ENCODE measurements at places on chromosomes 7 and 10. TPM values are rescaled to one million over a fixed set of nuclear protein-coding genes. Genes with fewer than 3 reads are reported as not detected.
A peak's percentile ranks its signal among the peaks of the same experiment; 100 is the strongest.

The SHH gene
- polyA plus RNA-seq: not detected

The FAM200A gene
- 6.0 TPM for polyA plus RNA-seq

The PIP gene
- polyA plus RNA-seq: not detected

The ARL3 gene
- polyA plus RNA-seq: 14.3 TPM

The NPFFR1 gene
- not detected for polyA plus RNA-seq

The AKR1C8 gene
- not detected for polyA plus RNA-seq

The STRIP2 gene
- polyA plus RNA-seq: 1.8 TPM

The GFRA1 gene
- polyA plus RNA-seq: 9.5 TPM

The ANKRD61 gene
- 0.32 TPM for polyA plus RNA-seq

The CYP2C8 gene
- polyA plus RNA-seq: 0.05 TPM

The C10orf105 gene
- not detected for polyA plus RNA-seq

DNA sequence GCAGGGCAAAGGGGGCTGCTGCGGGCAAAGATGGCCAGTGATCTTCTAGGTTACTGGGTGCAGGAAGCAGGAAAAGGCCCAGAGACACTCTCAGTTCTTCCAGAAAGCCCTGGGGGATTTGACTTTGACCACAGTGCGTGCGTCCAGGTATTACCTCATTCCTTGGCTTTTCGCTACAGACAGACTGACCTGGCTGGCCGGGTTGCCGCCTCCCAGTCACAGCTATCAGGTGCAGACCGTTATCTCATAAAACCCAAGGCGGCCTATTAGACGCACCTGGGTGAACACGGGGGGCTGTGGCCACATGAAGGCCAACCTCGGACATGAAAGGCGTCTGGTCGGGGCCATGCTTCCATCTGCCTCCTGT lies 80.3 kb downstream of the FOXL3 start:
- no peak for DNase-seq

- DNase-seq: peak; percentile 100
Observed at GRCh38 chr7:43572516-43573049, 10.3 kb upstream of the STK17A start.

DNA sequence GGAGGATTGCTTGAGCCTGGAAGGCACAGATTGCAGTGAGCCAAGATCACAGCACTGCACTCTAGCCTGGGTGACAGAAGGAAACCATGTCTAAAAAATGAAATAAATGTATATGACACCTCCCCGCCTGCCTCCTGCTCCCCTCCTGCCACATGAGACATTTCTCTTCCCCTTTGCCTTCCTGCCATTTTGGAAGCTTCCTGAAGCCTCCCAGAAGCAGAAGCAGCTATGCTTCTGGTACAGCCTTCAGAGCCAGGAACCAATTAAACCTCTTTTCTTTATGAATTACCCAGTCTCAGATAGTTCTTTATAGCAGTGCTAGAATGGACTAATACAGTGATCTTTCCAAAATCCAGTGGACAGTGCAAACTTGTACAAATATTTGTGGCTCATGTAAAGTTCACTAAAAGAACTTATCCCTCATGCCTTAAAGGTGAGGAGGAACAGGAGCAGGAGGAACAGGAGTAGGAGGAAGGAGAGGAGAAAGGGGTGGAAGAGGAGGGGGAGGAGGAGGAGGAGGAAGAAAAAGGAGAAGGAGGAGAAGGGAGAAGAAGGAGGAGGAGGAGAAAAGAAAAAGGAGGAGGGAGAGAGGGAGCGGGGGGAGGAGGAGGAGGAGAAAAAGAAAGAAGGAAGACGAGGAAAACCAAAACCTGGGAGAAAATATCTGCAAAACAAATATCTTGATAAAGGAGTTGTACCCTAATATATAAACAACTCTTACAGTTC lies 2.8 kb upstream of the ABI1 start:
- no peak for DNase-seq

DNA sequence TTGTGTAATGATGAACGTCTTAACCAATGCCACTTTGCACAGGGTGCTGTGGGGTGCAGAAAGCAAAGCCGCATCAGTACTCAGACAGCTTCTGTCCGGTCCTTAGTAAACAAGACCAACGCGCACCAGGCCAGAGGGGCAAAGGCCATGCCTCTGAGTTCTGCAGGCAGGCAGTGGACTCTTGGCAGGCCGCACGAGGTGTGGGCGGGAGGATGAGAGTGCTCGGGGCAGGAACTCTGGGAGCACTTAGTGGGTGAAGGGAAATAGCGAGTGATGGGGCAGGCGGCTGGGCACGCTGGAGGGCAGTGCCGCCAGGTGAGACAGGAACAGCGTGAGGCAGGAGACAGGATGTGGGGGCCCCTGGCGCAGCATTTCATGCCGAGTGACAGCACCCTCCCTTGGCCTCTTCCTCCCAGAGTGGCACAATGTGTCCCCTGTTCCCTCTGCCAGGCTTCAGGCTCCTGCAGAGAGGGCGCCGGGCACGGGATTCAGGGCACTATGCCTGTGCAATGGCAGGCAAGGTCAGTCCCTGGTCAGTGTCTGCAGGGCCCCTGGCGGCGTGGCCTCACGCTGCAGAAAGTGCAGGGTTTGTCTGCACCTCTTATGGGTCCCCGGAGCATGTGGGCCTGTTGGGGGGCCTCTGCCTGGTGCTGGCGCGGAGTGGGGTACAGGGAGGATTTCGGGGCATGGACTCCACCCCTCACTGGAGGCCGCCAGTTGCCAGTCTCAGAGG lies 60.4 kb downstream of the VIPR2 start:
- no peak for DNase-seq

GRCh38 chr7:17408245-17408903 lies 109.9 kb downstream of the AHR start:
- DNase-seq: peak; percentile 95

DNA sequence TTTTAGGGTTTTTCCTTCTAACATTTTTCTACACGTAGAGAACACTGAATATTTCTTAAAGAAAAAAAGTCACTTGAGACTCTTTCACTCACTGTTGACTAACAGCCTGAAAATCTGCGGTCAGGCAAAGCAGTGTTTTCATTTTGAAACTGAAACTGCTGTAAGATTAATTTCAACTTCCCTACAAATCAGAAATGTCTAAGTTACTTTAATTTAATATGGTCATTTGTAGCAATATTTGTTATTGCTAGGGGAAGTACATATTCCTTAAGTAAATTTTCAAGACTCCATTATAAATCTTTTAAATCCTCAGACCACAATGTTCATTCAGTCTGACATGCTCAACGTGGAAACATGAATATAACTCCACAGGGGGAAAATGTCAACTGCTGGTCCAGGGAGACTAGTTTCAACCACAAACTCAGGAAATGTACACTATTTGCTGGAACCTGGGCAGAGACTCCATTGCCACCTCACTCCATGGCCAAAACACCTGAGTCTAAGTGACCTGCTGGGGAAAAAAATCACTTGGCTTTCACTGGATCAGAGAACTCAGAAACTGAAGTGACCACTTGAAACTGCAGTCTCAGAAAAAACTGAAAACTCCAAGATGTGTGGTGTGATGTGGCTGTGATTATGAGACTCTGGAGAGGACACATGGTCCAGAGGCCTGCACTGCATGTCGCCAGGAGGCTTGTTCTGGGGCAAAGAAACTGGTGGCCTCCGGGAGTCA lies 161.2 kb downstream of the TAX1BP1 start:
- DNase-seq: peak; percentile 68

- DNase-seq: peak; percentile 85
Observed at GRCh38 chr10:63166742-63167258, 33.7 kb downstream of the NRBF2 start.

GRCh38 chr7:16652888-16653287 lies 6.9 kb downstream of the BZW2 start:
- DNase-seq: no peak

- DNase-seq: no peak
Observed at GRCh38 chr10:100792574-100792973, 47.2 kb downstream of the PAX2 start.

DNA sequence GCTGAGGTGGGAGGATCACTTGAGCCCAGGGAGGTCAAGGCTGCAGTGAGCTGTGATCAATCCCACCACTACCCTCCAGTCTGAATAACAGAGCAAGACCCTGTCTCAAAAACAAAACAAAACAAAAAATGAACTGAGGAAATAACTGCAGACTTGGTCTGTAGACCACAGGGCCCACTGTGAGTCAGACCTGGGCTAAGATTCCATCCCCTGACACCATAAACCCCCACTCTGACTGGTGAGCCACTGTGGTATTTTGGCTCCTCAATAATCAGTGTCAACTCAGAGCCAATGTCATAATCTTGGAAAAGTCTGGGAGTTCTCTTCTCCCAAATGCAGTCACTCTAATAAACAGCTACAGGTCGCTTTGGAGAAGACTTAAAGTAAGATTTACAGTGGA lies 24.0 kb upstream of the ERCC6 start:
- DNase-seq: peak; percentile 40

GRCh38 chr7:102432442-102433218 lies 745 bp upstream of the ORAI2 start:
- no peak for DNase-seq

DNA sequence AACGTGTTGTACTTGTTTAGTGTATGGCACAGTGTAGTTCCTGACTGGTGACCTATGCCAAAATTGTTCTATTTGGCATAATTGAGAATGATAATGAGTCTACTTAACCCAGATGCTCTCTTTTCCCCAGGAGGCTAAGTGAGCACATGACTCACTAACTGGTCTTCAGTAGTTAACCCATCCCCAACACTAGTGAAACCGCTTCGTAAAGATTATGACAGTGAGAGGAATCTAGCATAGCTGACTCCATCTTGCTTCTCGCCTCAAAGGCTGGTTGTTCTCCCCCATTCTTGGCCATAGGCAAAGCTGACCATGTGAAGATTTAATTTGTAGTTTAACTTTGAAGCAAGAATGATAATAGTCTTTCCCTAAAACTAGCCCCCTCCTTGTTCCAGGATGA lies 47.2 kb downstream of the CDK1 start:
- no peak for DNase-seq

- DNase-seq: no peak
Observed at GRCh38 chr10:78351809-78352208, 318.1 kb downstream of the RPS24 start.

DNA sequence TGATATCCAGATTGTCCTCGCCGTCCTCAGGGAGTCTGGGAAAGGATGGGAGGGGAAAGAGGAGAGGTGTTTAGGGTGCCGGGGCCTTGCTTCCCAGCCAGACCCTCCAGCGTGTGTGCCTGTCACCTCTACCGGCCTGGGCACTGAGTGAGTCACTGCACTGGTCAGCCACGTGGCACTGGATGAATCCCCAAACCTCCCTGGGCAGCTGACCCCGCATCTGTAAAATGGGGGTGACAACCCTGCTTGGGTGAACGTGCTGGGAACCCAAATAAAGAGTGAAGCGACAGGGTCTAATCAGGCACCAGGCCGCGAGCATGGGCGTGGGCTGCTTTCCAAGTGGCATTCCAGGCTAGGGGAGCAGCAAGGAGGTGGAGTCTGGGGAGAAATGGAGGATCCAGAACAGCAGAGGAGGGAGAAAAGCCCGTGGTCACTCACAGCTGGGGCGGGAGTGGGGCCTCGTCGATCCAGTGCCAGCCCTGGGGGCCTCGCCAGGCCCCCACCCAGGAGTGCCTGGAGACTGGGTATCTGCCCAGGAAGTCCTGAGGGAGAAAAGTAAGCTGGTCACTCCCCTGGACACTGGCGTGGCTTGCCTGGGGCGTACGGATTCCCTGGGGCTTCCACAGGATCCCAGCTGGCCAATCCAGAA lies 29.7 kb downstream of the KLRG2 start:
- DNase-seq: no peak

DNA sequence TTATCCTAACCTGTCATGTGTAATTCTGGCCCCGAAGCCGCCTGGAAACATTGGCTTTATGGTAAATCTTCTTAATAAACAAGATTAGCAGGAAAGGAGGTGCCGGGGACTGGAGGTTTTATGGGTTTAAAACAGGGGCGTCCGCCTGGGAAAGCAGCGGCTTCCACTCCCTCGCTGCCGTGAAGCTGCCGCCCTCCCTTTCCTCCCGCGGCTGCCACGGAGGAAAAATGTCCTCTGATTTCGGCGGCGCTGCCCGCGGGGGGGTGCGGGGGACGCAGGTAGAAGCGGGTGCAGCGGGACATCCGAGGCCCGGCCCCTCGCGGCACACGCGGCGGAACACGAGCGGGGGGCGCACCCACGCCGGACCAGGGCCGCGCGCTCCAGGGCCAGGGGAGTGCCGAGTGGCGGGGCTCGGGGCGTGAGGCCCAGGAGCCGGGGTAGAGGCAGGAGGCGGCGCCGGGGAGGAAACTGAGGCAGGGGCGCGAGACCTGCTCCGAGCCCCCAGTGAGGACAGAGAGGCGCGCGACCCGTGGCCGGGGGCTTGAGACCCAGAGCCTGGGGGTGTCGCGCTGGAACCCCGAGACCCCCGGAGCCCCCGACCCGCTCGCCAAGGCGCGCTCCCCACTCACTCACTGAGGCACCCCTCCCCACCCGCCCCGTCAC lies 993 bp downstream of the PTPRN2 start:
- no peak for DNase-seq

GRCh38 chr10:87667493-87667892 lies 7.8 kb downstream of the PAPSS2 start:
- DNase-seq: no peak

DNA sequence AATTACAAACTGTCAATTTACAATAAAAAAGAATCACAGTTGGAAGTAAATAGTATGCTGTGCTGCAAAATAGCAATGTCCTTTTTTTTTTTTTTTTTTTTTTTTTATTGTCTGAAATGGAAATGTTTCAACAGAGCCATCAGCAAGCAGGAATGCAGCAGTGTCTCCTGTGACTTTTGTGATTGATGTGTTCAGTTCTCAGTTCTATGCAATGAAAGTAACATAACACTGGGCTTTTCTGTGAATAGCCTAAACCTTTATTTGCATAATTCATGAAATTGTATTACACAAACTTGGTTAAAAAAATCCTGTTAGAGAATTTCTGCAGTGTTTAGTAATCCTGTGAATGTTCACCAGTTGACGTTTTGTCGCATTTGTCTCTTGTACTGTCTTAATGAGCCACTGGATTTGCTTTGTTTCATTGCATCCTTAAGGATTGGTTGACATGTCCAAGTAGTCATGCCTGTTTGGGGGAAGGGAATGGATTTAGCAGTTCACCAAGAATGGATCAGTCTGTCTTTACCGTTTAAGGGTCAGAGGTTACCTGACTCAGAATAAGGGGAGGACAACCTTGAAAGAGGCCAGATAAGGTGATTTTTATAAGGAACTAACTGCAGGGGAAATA lies 192.7 kb downstream of the MLLT10 start:
- peak; percentile 26 for DNase-seq

DNA sequence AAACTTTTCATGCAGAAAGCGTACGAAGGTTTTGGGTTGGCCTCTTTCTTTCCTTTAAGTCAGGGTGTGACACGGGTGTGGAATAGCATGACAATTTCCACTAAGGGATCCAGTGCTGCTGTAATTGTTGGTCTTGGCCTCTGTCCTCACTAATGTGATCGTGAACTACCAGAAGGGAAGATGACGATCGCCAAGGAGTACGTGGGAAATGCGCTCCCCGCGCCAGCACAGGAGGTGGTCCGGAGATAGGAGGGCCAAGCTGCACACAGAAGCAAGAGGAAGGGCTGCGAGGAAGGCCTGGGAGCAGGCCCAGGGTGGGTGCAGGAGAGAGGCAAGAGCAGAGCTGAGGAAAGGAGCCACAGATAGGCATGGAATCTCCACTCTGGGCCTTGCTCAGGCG lies 79.7 kb upstream of the PODXL start:
- no peak for DNase-seq

GRCh38 chr10:28853195-28853594 lies 175.9 kb downstream of the BAMBI start:
- DNase-seq: no peak

- DNase-seq: no peak
Observed at GRCh38 chr7:2359610-2360009, 5.0 kb downstream of the EIF3B start.
